ENCODE measurements at places on chromosomes 12 and 14.

DNA sequence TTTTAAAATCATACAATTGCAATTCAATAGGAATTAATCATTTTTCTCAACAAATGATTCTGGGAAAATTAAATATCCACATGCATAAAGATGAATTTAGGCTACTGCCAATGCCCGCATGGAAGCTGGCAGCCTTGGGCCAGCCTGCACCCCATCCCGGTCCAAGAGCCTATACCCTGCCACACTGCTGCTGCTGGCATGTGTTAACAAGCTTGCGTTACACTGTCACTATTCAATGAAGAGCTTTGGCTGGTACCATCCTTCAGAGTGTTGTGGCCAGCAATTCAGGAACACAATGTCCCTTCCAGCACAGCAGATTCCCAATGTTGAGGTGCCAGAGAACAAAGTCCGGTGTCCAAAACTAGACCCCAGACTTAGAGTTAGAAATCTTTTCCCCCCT, 13.6 kb upstream of the TAS2R14 start:
- DNase-seq: no peak

DNA sequence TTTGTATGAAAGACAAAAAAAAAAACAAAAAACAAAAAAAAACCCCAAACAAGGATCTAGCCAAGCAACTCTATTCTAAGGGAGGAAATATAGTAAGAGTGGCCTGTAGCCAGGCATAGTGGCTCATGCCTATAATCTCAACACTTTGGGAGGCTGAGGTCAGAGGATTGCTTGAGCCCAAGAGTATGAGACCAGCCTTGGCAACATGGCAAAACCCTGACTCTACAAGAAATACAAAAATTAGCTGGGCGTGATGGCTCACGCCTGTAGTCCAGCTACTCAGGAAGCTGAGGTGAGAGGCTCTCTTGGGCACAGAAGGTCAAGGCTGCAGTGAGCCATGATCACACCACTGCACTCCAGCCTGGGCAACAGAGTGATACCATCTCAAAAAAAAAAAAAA, 47.9 kb downstream of the TMEM117 start:
- no peak for DNase-seq

DNA sequence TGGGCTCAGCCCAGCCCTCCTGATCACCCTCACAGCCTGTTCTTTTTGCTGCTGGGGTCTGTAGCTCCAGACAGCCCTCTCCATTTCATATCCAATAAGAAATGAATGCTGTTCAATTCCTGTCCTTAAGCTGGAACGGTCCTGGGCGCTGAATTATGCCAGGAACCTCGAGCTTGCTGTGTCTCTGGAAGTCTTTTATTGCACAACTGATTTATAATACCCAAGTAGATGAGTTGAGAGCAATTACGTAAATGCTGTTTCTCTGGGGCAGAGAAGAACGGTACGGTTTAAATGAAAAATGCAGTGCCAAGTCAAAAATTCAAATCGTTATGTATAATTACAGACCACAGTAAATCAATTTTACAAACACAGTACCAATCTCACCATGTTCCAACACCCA, 161.0 kb downstream of the SAMD4A start:
- no peak for DNase-seq

GRCh38 chr12:75690296-75690955, 179.0 kb upstream of the KRR1 start:
- no peak for DNase-seq

DNA sequence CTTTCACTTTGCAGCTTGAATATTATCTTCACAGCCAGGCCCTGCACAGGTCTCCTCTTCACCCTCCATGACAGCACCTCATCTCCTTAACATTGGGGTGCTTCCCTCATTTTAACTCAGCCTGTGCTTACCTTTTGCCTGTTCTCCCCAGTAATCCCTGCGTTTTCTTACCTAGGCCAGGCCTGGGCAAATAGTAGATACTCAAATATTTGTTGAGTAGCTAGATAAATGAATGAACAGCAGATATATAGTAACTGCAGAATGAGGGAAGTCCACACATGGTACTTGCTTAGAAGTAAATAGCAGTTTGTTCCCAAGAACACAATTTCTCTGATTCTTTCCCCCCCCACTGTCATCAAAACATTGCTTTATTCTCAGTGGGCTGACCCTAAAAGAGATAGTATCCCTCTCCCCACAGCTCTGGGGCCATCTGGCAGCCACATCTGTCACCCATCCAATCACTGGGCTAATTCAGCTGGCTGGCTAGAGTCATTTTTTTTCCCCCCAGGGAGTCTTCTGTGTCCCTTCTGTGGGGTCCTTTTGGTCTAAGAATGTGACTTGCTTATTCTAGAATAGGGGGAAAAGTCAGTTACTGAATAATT, 43.2 kb downstream of the APPL2 start:
- no peak for DNase-seq

GRCh38 chr14:101727611-101728366, 33.7 kb upstream of the PPP2R5C start:
- no peak for DNase-seq

- no peak for DNase-seq
Measured at GRCh38 chr14:31414190-31414833, 6.0 kb downstream of the HEATR5A start.

DNA sequence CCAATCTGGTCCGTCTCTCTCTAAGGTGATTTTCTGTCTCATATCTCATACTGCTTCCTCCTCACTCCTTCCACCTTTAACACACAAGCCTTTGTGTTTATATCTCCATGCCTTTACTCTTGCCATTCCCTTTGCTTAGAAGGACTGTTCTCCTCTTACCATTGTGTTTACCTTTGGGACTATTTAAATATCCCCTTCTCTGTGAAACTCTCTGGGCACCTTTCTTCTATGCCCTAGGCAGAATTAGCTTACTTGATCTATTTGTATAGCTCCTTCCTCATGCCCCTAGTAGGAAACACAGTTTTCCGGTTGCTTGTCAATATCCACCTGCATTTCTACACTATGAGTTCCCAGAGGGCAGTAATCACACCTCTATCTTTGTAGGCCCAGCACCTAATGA, 3.9 kb upstream of the AMHR2 start:
- no peak for DNase-seq

GRCh38 chr12:47851303-47851952, 31.7 kb upstream of the HDAC7 start:
- DNase-seq: no peak

DNA sequence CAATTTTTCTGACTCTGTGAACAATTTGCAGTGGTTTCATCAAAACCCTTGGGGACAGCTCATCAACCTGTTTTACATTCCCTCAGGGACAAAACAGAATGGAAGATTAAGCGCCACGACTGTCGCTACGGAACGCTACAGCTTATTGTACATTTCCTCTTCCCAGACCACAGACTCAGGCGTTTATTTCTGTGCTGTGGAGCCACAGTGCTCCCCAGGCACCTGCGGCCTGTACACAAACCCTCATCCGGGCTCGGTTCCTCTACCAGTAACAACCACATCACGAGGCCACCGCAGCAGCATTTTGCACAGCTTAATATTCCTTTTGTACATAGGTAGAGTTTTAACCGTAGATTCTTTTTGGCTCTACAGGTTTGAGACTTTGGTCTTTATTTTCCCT, 397.4 kb upstream of the OR4E1 start:
- DNase-seq: no peak

DNA sequence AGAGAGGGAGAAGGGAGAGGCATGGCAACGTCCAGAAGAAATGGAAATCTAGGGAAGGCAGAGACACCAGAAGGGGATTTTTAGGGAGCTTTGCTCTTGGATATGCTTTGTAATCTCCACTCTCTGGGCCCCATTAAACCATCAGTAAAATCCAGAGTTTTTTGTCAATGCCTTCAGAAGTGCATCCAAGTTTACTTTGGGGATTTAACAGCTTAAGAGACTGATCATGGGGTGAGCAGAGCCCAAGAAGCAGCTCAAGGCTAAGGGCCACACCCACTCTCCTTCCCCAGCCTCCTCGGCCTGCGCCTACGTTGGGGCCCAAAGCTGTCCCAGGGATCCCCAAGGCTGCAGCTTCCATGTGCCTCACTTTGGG, 37.4 kb upstream of the WSCD2 start:
- DNase-seq: no peak

DNA sequence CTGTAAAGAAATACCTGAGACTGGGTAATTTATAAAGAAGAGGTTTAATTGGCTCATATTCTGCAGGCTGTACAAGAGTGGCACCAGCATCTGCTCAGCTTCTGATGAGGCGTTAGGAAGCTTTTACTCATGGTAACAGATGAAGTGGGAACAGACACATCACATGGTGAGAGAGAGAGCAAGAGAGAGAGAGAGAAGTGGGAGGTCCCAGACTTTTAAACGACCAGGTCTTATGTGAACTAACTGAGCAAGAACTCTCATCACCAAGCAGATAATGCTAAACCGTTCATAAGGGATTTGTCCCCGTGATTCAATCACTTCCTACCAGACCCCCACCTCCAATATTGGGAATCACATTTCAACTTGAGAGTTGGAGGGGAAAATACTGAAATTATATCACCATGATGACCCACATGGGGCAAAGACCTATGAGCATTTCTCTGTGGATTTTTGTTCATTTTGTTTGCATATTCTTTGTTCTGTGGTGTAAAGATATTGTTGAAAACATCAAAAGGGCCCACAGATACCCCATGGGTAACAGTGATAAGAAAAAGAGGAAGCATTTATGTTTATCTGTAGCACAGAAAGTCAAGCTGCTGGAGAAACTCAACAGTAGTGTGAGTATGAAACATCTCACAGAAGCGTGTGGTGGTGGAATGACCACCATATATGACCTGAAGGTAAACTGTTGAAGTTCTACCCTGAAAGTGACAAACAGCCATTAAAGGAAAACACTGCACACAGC, 135.2 kb upstream of the PDE3A start:
- no peak for DNase-seq

DNA sequence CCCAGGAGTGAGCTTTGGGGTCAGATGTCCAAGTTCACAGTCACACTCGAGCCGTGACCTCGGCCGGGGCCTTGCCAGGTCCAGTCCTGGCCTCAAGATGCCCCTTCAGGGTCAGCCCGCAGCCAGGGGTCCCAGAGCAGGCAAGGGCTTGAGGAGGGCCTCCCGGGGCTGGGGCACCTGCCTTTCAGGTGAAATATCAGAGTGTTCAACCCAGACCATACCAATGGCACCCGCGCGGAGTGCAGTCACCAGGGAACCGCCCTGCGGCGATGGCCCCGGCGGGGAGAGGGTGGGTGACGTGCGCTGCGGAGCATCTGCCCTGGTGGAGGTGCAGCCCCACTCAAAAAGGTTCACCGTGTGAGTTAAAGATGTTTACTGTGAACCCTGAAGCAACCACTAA, 16.9 kb downstream of the LRCOL1 start:
- DNase-seq: peak; percentile 19

- no peak for DNase-seq
Measured at GRCh38 chr14:59018460-59018859, 170.0 kb upstream of the DAAM1 start.
